ENCODE measurements at places on chromosomes 5 and 9.

- no peak for DNase-seq
Observed at GRCh38 chr9:103731541-103731940, 362.6 kb upstream of the SMC2 start.

- DNase-seq: no peak
Observed at GRCh38 chr9:137975936-137976565, 98.5 kb downstream of the CACNA1B start.

- no peak for DNase-seq
Observed at GRCh38 chr5:177994561-177995190, 1.4 kb downstream of the PROP1 start.

GRCh38 chr9:4640027-4640426 lies 22.1 kb upstream of the PLPP6 start:
- no peak for DNase-seq

- DNase-seq: no peak
Observed at GRCh38 chr5:81860778-81861177, 109.9 kb upstream of the SSBP2 start.

DNA sequence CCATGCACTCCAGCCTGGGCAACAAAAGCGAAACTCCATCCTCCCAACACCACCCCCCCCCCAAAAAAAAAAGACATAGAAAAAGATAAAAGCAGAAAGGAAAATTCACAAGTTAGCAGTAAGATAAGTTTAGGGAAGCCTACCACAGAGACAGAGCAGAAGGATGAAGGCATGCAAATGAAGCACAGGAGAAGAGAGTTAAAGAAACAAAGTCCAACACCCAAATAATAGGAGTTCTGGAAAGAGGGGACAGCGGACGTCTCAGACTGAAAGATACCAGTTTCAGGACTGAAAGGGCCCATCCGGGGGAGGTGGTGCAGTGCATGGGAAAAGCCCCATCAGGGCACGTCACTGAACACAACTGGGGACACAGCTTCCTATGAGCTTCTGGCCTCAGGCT lies 54.3 kb downstream of the OTULIN start:
- no peak for DNase-seq

- DNase-seq: no peak
Observed at GRCh38 chr9:34272101-34272541, 56.9 kb downstream of the KIF24 start.

DNA sequence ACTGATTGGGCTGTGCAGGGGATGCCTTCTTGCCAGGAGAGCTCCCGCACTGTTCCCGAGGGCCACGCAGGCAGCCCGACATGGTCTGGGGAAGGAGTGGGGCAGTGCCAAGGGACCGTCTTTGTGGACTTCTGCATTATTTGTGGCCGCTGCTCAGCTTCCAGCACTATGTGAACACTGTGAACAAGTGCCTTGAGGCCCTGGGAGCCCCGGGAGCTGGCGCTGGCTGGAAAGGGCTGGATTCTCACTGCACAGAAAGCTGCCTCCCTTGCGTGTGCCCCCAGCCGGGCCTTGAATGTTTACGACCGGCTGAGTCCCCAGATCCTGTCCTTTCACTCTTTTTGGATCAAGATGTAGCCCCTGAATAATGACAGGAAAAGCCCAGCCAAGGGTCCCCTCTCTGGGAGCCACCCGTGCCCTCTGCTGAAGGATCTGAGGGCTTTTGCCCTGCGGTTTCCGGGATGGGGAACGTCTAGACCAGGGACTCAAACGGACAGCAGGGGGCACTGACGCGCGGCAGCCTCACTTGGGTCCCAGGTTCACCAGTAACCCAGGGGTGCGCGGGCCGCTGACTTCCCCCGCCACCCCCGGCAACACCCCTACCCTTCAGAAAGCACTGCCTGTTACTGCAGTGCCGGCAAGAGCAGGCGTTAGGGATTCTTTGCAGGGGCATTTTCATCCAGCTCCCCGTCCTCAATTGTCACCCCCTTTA lies 98.9 kb upstream of the FCN2 start:
- no peak for DNase-seq

DNA sequence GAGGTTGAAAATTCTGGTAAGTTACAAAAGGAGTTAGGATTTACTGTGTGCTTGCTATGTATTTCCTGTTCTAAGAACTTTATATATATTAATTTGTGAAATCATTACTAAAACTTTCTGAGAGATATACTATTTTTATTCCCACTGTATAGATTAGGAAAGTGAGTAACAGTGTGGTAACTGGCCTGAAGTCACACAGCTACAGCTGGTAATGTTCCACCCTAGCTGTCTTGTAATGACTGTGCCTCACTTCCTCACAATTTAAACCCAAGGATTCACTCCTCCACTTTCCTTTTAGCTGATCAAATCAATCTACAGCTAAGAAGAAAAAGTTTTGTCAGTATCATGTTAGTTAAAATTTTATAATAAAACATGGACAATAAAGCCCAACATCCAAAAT lies 278.8 kb downstream of the GAS1 start:
- no peak for DNase-seq

DNA sequence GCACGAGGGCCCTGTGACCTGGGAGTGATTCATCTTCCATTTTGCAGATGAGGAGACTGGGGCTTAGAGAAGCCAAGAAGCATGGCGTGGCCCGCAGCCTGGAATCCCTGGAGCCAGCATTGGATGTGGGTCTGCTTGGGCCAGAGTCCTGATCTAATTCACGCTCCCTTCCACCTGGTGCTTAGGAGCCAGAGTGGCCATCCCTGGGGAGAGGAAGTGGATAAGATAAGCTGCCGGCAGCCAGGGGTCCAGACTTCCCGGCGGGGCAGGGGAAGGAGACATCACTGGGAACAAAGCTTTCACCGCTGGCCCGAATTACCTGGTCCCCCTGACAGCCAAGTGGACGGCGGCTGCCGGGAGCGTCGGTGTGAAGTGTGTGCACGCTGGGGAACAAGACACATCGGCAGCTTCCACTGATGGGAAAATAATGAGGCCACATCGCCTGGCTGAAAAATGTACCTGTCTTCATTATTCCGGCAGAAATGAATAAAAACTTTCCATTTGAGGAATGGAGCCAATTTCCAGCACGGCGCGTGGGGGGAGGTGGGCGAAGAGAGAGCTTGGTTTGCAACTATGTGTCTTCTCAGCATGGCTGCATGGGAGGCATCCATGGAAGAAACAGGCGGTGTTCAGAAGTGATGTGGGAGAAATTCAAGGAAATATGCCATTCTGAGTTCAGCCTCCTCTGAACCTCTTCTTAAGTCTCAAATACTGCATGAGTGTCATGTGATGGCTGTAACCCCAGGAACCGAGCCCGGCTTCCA lies 78.5 kb downstream of the OLFM1 start:
- no peak for DNase-seq

- peak; percentile 15 for DNase-seq
Observed at GRCh38 chr5:5886812-5887486, 464.5 kb downstream of the ICE1 start.

GRCh38 chr9:127143920-127144465 lies 21.6 kb upstream of the ANGPTL2 start:
- no peak for DNase-seq

GRCh38 chr5:158967541-158967940 lies 132.2 kb downstream of the EBF1 start:
- DNase-seq: no peak

GRCh38 chr5:38134810-38135209 lies 123.5 kb upstream of the EGFLAM start:
- no peak for DNase-seq

GRCh38 chr9:131739959-131740648 lies at the start of gene RAPGEF1:
TSS of gene RAPGEF1 (minus strand) at chr9:131740076. CDS start at chr9:131739830, 246 bp downstream.
- peak; percentile 9 for DNase-seq

- no peak for DNase-seq
Observed at GRCh38 chr9:85522459-85523092, 219.2 kb downstream of the AGTPBP1 start.

DNA sequence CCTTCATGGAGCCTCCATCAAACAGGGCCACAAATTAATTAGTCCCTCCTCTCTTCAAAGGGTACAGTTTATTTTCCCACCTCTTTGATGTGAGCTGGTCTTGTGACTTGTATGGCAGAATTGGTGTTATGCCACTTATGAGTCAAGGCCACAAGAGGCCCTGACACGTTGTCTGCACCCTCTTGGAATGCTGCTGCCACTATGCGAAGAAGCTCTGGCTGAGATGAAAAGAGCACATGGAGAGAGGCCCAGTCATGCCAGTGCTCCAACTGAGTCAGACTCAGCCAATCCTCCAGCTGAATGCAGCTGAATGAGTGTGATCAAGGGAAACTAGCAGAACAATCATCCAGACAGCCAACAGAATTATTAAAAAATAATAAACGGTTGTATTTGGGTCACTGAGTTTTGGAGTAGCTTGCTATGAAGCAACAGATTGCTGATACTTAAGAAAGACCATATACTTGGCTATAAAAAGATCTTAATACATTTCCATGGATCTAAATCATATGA lies 128.3 kb downstream of the MARCHF11 start:
- no peak for DNase-seq

GRCh38 chr9:22449719-22450118 lies 3.1 kb downstream of the DMRTA1 start:
- DNase-seq: no peak

DNA sequence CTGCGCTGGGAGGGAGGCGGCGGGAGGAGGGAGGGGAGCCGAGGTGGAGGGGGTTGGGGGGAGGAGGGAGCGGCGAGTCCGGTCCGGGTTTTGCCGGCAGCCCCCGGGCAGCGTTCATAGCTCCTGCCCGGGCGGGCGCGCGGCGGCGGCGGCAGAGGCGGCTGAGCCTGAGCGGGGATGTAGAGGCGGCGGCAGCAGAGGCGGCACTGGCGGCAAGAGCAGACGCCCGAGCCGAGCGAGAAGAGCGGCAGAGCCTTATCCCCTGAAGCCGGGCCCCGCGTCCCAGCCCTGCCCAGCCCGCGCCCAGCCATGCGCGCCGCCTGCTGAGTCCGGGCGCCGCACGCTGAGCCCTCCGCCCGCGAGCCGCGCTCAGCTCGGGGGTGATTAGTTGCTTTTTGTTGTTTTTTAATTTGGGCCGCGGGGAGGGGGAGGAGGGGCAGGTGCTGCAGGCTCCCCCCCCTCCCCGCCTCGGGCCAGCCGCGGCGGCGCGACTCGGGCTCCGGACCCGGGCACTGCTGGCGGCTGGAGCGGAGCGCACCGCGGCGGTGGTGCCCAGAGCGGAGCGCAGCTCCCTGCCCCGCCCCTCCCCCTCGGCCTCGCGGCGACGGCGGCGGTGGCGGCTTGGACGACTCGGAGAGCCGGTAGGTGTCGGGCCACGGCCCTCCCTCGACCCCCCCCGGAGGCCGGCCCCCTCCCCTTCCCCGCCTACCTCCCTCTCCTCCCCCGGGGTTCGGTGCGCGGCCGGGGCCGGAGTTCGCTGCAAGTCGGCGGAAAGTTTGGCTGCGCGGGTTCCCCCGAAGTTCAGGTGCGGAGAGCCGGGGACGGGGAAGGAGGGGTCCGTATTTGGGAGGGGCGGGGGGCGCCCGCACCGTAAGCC lies at the start of gene CXXC5:
Gene CXXC5 (plus strand): TSS at position 145 of the 877 bp plus-strand sequence. CDS start 32,175 bp downstream, outside the sequence.
- peak; percentile 73 for DNase-seq

GRCh38 chr5:74938250-74938933 lies 72.2 kb upstream of the FAM169A start:
- DNase-seq: no peak

- DNase-seq: no peak
Observed at GRCh38 chr5:119321569-119322311, 34.1 kb upstream of the TNFAIP8 start.
